Glutamatergic neuron (in vitro differentiated cells): ENCODE measurements at places on chromosomes 1 and 21.

DNA sequence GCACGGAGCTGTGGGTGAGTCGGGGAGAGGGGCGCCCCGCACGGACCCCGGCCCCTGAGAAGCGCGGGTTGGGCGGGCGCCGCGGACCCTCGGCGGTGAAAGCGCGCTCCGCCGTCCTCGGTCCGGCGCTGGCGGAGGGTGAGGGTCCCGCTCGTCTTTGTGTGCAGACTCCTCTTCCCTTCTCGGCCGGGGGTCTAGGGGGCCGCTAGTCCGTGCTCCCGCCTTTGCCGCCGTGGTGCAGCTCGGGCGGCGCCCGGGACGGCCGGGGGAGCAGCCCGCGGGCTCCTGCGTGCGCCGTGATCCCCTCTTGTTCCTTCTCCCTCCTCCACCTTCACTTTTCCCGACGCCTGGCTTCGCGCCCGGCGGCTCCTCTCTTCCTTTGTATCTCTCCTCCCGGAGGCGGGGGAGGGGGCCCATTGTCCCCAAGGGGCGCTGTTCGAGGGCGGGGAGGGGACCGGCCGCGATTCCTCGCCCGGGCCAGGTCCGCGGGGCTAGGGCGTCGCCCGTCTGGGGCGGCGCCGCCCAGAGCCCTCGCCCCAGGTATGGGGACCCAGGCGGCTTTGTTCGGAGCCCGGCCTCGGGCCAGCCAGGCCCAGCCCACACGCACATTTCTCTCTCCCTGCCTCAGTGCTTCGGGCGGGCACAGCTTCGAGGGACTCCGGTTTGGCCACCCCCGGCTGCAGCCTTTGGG is 519 bp downstream of the FNBP1L start:
- peak overlapping the region; percentile 99 for H3K4me3 ChIP-seq
- peaks cover 21% of the 10 kb centered on the region for H3K4me1 ChIP-seq
- peak; percentile 90 for DNase-seq

DNA sequence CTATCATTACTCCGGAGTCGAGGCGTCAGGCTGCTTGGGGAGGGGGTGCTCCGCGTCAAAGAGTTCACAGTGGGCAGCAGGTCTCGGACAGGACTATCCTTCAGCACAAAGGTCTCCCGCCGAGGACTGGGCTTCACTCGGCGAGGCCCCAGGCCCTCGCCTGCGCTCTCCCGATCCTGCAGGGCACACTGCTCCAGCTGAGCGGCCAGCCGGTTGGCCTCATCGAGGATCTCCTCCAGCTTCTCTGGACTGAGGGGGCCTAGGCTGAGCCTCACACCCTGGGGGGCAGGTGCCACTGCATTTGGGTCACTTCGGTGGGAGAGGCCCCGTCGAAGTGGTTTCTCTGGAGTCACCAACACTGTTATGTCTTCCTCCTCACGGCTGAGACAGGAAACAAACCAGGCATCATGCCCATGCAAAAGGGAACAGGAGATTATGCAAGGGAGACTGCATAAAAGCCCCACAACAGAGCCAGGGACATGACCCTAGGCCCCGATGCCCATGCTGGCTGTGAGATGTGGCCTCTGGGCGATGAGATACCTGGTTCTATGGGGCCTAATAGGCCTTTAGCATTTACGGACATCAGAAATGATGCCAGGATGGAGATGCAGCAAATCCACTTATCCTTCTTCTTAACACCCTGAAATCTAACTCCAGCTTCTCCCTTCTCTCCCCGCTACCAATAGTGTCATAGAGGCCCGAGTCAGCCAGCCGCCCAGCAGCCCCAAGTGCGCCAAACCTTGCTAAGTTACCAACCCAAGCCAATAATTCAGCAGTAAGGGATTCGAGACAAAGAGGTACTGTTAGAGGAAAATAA is 1.1 kb downstream of the PSRC1 start:
- DNase-seq, result no peak
- no peaks in the 10 kb centered on the region for H3K36me3 ChIP-seq
- H3K27me3 ChIP-seq, result peaks cover 13% of the 10 kb centered on the region
- peak overlapping the region; percentile 30 for H3K27ac ChIP-seq
- peak overlapping the region; percentile 100 for H3K4me3 ChIP-seq
- H3K4me1 ChIP-seq, result peaks cover 18% of the 10 kb centered on the region

DNA sequence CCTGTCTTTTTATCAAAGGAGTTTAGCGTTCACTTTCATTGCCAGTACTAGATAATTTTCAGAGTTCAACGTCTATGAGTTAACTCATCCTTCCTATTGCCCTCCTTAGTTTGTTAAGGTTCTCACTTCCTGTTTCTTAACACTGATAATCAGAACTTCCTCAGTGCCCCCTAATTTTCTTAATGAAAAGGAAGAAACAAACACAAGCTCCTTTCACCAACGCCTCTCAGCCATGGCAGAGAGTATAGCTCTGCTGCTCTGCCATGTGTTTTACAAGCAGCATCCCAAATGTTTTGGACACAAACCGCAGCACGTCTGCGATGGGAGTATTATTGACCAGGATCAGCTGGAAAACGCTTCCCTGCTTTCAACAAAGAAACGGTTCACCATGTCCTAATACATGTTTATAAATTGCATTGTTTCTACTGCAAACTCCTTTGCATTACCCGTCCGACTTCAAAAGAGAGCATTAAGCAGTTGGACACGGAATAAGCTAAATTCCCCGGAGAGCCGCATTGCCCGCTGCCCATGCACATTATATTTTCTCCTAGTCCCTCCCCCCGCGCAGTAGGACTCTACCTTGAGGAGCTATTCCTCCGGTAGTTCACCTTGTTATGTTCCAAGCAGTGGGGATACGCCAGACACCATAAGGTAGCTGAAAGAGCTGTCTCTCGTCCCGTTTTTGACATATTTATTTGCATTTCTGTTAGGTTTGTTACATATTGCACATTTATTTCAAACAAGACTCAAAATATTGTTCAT is 561 bp downstream of the OLFM3 start:
- peak overlapping the region; percentile 88 for H3K4me3 ChIP-seq
- peak; percentile 31 for DNase-seq
- H3K27ac ChIP-seq, result peak overlapping the region; percentile 20
- peaks cover 2% of the 10 kb centered on the region for H3K27me3 ChIP-seq
- peaks cover 1% of the 10 kb centered on the region for H3K4me1 ChIP-seq
- no peaks in the 10 kb centered on the region for H3K36me3 ChIP-seq

GRCh38 chr1:9068981-9069325 is 482 bp downstream of the SLC2A5 start:
- peak overlapping the region; percentile 43 for H3K4me3 ChIP-seq
- no peaks in the 10 kb centered on the region for H3K36me3 ChIP-seq
- H3K4me1 ChIP-seq, result peaks cover 29% of the 10 kb centered on the region

DNA sequence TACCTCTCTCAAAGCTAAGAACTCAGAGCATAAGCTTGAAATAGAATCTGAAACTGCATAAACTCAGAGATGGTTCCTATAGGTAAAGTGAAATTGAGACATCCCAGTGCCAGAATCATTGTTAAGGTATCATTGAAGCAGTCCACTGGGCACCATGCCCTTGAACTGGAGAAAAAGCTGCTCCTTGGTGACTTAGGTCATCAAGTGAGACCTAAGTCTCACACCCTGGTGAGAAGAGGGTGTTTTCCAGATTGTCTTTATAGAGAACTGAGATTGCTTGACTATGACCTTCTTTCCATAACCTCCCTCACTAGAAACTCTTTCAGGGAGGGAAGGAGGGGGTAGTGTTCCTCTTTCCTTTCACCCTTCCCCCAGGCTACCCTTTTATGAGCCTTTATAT is 9.4 kb upstream of the ATP6V1G3 start:
- no peak for DNase-seq
- no peak overlapping the region for H3K4me3 ChIP-seq
- H3K36me3 ChIP-seq, result no peaks in the 10 kb centered on the region
- H3K27ac ChIP-seq, result no peak overlapping the region
